ENCODE measurements at places on chromosomes 2 and 18.

DNA sequence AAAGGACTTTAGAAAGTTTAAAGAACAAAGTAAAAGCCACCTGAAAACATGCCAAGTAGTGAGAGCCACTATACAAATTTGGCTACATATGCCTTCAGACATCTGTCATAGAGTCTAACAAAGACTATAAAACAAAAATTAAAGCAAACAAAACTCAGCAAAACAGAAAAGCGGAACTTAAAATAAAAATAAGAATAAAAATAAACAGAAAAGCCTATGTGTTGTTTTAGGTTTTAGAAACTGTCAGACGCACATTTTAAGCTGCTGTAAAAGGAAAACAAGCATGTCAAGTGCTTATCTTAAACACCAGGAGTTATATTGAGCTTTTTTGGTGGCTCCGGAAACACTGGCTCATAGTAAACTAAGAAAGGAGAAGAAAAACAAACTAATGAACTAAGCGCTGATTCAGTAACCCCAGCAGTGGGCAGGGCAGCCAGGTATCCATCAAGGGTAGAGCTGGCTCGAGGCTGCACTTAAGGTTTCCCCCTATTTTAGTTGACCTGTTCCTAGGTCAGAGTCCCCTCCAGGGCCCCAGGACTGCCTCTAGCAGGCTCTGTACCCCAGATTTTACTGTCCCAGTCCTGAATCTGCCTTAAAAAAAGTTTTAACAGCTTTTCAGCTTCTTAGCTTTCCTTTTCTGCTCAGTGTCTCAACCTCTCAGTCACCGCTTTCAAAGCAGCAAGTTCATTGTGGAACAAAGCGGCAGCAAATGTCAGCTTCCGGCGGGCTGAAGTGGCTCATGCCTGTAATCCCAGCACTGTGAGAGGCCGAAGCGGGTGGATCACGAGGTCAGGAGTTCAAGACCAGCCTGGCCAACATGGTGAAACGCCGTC lies 15.4 kb upstream of the RMC1 start:
- DNase-seq: no peak

DNA sequence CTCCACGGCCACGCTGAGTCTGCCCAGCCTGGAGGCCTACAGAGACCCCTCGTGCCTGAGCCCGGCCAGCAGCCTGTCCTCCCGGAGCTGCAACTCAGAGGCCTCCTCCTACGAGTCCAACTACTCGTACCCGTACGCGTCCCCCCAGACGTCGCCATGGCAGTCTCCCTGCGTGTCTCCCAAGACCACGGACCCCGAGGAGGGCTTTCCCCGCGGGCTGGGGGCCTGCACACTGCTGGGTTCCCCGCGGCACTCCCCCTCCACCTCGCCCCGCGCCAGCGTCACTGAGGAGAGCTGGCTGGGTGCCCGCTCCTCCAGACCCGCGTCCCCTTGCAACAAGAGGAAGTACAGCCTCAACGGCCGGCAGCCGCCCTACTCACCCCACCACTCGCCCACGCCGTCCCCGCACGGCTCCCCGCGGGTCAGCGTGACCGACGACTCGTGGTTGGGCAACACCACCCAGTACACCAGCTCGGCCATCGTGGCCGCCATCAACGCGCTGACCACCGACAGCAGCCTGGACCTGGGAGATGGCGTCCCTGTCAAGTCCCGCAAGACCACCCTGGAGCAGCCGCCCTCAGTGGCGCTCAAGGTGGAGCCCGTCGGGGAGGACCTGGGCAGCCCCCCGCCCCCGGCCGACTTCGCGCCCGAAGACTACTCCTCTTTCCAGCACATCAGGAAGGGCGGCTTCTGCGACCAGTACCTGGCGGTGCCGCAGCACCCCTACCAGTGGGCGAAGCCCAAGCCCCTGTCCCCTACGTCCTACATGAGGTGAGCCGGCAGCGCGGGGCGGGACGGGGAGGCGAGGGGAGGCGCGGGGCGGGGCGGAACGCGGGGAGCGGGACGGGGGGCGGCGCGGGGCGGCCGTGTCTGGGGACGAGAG lies 15.2 kb downstream of the NFATC1 start:
- DNase-seq: no peak

- no peak for DNase-seq
Measured at GRCh38 chr2:148508878-148509287, 135.7 kb upstream of the EPC2 start.

DNA sequence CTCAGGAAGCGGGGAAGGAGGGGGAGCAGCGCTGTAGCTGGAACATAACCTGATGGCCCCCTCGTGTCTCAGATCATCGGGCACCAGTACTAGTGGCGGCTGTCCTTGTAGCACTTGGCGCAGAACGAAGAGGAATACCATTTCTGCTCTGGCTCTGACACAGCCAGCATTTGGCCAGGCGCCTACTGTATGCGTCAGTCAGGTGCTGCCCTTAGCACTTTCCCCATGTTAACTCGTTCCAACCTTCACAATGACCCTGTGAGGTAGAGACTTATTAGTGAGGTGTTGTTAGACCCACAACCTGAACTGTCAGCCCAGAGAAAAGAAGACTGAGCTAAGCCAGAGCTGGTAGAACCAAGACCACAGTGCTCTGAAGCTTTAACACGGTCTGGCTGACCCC lies 47.7 kb upstream of the EML6 start:
- no peak for DNase-seq

DNA sequence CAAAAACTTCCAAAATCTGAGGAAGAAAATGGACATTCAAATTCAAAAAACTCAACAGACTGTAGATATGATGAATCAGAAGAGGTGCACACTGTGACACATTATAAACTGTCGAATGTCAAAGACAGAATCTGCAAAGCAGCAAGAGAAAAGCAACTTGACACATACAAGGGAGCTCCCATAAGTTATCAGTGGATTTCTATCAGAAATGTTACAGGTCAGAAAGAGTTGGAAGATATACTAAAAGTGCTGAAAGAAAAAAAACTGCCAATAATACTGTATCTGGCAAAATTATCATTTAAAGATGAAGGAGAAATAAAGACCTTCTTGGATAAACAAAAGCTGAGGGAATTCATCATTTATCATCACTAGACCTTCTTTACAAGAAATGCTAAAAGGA lies 102.7 kb downstream of the CAMKMT start:
- no peak for DNase-seq

DNA sequence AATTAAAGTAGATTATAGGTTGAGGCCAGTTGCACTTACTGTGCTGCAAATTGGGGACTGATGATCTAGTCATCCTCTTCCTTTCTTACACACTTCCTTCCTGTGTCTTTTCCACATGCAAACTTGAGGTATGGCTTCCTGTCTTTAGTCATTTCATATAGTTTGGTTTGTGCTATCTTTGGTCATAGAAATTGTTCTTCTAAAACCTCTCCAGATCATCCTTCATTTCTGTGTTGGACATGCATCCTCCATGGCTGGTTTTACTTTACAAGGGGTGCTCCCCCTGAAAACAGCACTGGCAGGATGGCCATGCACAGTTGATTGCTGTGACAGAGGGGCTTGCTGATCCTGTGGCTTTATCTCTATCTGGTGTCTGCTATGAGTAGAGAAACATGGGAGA lies 36.5 kb downstream of the MGAT5 start:
- no peak for DNase-seq

DNA sequence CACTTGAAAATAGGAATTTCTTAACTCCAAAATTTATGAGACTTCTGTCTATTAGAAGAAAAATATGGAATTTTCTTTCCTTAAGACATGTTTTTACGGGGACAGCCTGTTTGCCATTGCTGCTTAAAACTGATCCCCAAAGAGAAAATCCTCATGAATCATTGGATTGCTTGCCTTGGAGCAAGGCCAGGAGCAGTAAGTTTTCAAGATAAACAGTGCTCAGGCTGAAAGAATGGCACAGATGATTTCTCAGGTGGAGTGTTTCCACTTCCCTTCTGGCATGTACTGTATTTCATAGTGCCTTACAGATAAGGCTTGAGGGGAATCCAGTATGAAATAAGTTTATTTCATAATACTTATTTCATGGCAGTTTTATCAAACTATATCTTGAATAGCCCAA lies 74.3 kb upstream of the MMADHC start:
- peak; percentile 69 for DNase-seq

DNA sequence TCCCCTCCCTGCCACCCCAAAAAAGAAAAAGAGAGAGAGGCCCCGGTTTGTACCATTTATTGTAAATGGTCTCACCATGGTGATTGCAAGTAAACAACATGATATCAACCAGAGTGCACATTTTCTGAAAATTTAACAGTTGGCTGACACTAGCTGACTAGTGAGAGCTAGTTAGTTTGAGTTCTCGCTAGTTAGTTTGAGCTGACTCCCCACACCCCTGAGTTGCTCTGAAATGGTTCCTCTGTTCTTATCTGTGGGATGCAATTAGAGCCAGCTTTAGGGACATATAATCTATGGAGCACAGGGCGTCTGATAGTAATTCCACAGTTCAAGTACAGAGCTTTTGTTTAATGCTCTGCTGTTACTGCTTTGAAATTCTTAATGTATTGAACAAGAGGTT lies 13.1 kb downstream of the CASP10 start:
- no peak for DNase-seq

Measured in EL (cell line).